ENCODE measurements at places on chromosomes 2 and 18. TPM values are rescaled to one million over a fixed set of nuclear protein-coding genes. Genes with fewer than 3 reads are reported as not detected.

SERPINB11 gene
- total RNA-seq, result not detected

CXCR1 gene
- not detected for total RNA-seq

TRIM54 gene
- total RNA-seq, result 0.24 TPM

LHCGR gene
- total RNA-seq, result not detected

TMEM198 gene
- under 0.01 TPM for total RNA-seq

SLC30A3 gene
- total RNA-seq, result not detected

KYNU gene
- 41.1 TPM for total RNA-seq

SUPT7L gene
- 17.1 TPM for total RNA-seq

NAT8 gene
- total RNA-seq, result not detected

All from tracheal epithelial cell (primary cell).